Caki2 (cell line): ENCODE measurements at places on chromosomes 16 and 17.

DNA sequence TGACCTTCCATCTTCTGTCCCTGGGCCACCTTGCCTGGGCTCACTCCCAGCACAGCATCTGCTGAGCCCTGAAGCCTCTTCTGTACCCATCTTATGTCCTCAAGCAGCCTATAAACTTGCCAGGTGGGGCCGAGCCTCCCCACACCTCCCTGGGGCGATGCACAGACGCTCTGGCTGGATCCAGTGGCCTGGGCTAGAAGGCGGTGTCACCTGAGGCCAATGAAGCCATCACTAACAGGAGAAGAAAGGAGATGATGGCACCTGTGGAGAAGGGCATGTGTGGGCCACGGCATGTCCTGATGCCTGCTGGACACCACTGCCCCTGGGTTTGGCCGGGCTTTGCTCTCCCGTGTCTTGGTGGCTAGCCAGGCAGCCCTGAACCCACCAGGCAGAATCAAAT is 45.5 kb downstream of the PEMT start:
- no peak for DNase-seq

- peak; percentile 97 for DNase-seq
Measured at GRCh38 chr16:525520-526180, 1.9 kb upstream of the CAPN15 start.

- no peak for DNase-seq
Measured at GRCh38 chr17:39517224-39517623, 55.9 kb downstream of the CDK12 start.

DNA sequence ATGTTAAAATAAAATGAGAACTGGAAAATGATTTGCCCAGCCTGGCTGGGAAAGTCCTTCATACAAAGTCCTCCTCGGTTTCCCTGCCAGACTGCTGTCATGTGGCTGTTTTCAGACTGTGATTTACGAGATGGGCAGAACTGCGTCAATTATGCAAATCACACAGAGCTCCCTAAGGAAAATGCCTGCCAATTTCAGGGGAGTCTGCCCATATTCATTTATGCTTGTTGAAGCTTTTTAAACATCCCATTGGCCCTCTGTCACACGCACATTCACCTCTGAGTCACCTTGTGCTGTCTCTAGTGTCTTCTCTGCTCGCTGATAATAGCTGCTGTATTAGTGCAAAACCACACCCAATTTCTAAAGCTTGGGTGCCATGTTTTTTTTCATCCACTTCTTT is 81.7 kb upstream of the FAM20A start:
- DNase-seq: no peak

DNA sequence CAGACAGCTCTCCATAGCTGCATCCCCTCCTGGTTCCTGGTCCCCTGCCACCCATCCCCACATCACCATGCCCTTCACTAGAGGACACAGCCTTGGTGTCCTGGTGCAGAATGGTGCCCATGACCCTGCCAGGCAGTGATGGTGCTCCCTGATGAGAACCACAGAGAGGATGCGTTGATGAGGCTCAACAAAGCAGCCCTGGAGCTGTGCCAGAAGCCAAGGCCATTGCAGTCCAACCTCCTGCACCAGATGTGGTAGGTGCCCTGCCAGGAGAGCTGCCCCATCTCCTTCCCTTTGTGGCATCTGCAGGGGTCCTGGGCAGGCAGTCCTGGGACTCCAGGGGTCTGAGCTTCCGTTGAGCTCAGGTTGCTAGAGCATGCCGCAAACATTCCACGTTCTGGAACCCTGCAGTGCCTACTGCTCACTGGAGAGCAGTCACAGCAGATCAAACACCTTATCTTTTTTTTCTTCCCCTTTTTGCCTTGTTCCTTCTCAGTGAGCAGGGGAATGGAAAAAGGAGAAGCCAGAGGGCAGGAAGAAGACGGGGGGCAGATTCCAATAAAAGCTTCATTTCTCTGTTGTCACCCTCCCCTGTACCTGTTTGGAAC is 5.3 kb upstream of the EPN3 start:
- DNase-seq: no peak

DNA sequence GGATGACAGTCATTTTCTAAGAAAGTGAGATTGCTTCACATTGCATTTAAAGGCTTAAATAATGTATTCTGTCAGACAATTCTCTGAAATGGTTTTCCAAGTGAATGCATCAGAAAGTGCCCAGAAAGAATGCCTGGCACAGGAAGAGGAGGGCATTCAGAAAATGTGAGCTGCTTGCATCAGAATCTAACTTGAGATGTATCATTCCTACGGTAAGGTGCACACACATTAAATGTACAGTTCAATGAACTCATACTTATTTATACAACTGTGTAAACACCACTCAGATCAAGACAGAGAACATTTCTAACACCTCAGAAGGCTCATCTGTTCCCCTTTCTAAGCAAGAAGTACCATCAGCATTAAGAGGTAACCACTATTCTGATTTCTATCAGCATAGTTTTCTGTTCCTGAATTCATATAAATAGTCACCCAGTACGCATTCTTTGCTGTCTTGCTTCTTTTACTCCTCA is 638.0 kb downstream of the MAF start:
- no peak for DNase-seq

GRCh38 chr16:17578981-17579874 is 108.5 kb upstream of the XYLT1 start:
- peak; percentile 56 for DNase-seq

GRCh38 chr16:65281586-65281985 is 159.7 kb upstream of the CDH11 start:
- DNase-seq: no peak

- DNase-seq: peak; percentile 66
Measured at GRCh38 chr17:45305530-45306087, 11.2 kb downstream of the MAP3K14 start.

- DNase-seq: no peak
Measured at GRCh38 chr17:81448950-81449349, 53.7 kb downstream of the BAHCC1 start.

DNA sequence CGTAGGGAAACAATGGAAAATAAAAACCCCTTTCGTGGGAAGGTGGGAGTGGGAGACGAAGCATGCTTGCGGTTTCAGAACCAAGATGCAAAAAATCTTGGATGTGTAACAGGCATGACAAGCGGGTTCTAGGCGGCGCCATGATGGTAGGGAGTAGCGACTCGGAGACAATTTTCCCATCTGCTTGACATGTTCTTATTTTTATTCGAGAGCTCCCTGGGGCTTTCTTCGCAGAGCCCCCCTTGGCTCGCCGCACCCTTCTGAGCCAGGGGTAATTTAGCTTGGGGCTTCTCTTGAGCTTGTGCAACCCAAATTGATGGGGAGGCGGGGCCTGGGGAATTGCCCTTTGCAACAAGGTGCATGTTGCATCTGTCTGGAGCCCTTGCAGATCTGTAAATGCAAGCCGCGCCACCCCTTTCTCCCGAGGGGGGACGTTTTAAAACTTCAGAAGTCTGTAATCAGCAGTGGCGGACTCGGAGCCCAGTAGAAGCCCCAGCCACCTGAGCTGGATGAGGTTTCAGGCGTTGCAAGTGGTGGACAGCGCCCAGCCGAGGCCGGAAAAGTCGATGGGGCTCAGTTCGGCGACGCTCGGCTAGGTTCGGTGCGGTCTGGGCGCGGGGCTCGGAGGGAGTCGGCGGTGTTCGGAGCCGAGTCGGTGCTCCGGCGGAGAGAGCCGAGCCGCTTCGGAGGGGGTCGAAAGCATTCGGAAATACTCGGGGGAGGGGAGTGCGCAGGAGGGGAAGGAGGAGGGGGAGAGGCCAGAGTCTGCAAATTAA is 2.9 kb downstream of the GNAO1 start:
- no peak for DNase-seq

GRCh38 chr17:4859816-4860625 is 26.9 kb downstream of the MINK1 start:
- DNase-seq: no peak

GRCh38 chr17:67478401-67479041 is 101.4 kb downstream of the PITPNC1 start:
- no peak for DNase-seq

DNA sequence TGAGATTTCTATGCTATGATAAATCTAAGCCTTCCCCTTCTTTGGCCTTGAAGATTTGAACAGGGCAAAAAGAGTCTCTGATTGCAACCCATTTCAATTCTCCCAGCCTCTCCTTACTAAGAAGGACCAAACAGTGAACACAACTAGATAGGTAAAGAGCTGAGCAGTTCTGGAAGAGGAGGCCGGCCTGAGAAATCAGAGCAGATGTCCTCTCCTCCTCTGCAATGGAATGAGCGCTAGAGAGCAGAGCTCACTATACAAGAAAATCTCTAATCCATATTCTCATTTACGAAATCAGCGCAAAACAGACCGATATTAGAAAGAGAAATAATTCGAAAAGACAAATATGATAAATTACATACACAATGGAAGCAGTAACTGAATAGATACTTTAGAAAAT is 124.2 kb downstream of the CDK5R1 start:
- no peak for DNase-seq

DNA sequence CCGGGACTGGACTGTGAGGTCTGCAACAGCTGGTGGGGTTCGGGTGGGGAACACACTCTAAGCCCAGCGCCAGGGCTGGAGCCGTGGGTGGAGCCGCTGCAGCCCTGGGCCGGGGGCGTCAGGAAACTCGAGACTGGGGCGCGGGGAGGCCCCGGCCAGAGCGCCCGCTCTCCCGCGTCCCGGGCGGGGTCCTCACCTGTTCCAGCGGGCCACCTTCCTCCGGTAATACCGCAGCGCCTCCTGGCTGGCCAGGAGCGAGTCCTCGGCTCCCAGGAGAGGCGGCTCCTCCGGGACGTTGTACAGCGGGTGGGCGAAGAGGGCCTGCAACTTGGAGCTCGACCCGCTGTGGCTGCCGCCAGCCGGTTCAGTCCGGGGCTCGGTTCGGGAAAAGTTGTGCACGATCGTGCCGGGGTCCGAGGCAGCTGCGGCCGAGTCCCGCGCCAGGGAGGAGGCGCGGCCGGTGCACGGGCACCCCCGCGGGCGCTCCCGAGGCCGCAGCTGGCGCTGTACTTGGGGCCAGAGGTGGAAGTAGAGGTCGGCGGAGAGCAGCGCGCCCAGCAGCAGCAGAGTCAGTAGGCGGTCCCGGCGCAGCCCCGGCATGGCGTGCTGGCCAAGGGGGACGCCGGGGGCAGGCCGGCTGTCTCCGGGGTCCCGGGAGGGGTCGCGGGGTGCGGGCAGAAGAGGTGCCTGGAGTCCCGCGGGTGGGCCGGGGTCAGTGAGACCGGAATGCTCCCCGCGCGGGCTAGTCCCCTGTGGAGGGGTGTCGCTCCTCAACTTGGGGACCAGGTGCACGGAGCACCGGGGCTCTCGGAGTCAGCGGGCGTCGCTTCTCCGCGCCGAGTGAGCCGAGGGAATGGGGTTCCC is 868 bp downstream of the FAM20A start:
- DNase-seq: no peak

GRCh38 chr17:59441464-59442096 is 110.1 kb downstream of the YPEL2 start:
- no peak for DNase-seq

- peak; percentile 61 for DNase-seq
Measured at GRCh38 chr17:37358098-37358829, 17.5 kb upstream of the C17orf78 start.

DNA sequence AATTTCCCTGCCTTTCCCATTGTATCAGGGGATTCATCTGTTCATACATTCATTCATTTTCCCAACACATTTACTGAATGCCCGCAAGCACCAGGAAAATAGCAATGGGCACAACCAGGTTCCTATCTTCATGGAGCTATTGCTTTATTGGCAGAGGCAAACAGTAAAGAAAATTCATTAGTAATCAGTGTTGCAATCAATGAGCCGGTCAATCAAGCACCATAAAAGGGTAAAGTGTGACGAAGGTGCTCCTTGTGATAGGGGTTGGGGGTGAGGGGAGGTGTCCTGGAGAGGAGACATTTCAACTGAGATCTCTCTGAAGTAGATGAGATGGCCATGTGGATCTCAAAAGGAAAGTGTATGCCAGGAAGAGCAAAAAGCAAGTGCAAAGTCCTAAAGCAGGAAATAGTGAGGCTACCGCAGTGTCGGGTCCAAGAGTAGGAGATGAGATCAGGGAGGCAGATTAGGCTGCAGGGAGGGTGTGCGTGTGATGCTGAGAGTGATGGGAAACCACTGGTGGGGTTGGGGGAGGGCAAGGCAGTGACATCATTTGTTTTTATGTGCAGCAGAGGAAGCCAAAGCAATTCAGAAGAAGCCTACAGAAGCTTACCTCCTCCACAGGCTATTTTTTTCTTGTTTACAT is 28.4 kb downstream of the CDH13 start:
- DNase-seq: peak; percentile 90

- peak; percentile 98 for DNase-seq
Measured at GRCh38 chr17:42422958-42423712, at the start of gene CAVIN1. Gene CAVIN1, minus strand, starts transcription at chr17:42423256. Its CDS starts 159 bp downstream, at chr17:42423097.

- no peak for DNase-seq
Measured at GRCh38 chr17:58314706-58315015, 13.9 kb downstream of the TSPOAP1 start.

GRCh38 chr16:56203052-56203451 is 11.8 kb downstream of the GNAO1 start:
- DNase-seq: peak; percentile 27

- DNase-seq: no peak
Measured at GRCh38 chr16:54070789-54071343, 215.7 kb downstream of the IRX3 start.

GRCh38 chr16:90077757-90078578 is 837 bp upstream of the PRDM7 start:
- DNase-seq: no peak

DNA sequence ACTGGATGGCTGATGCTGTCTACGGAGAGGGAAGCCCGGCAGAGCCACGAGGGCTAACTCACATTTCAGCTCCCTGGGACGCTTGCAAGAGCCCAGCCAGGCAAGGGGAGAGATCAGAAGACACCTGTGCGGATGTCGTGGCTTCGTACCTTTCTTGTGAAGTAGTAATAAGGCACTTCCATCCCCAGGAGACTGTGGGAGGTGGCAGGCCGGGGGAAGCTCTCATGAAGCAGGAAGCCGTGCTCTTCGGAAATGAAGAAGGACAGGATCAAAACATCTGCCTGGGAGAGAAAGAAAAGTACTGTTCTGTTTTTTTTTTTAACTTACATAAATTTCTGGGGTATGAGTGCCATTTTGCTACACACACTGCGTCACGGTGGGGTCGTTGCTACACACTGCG is 28.4 kb downstream of the TMEM204 start:
- DNase-seq: no peak

DNA sequence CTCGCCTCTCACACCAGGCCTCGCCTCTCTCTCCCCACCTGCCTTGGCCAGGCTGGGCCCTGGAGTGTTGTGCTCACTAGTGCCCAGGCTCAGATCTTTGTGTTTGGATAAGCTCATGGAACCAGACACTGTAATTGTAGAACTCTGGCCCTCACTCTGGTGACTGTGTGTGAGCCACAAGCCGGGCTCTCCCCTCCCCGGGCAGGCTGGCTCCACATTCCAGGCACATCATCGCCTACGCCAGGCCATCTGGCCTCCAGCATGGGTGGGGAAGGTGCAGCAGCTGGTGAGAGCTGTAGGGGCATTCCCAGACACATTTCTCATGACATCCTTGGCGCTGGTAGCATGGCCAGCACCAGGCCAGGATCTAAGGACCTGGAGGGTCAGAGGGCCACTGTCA is 202.3 kb downstream of the RAB11FIP4 start:
- DNase-seq: no peak

DNA sequence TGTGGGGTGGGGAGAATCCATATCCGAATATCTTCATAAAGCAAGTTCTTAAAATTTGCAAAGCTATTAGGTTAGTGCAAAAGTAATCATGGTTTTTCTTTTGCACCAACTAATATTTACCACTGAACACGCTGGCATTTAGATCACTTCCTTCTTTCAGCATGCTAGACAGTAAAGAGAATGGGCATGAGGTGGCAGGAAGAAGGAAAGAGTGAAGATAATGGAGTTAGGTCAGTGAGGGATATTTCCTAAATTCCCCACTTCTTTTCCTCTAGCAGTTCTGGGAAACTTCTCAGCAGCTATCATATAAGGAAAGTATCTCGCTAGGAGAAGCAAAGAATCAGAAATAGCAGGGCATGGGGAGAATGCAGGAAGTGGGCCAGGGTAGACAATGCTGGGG is 39.0 kb downstream of the SLC6A4 start:
- DNase-seq: no peak
